ENCODE measurements at places on chromosomes 16 and 17.

DNA sequence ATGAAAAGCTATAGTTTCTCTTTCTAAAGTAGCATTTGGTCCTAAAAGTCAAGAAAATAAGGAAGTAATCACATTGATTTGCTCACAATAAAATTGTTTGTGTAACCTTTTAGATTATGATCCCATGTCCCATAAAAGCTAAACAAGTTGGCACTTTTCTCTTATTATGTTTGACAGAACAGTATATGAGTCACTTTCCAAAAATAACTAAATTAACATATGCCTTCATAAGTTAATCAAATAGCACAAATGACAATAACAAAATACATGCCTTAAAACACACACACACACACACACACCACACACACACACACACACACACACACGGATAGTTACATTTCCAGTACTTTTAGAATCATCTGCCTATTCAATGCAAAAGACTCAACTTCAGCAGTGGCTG, 2.8 kb downstream of the MED13 start:
- no peak for DNase-seq

DNA sequence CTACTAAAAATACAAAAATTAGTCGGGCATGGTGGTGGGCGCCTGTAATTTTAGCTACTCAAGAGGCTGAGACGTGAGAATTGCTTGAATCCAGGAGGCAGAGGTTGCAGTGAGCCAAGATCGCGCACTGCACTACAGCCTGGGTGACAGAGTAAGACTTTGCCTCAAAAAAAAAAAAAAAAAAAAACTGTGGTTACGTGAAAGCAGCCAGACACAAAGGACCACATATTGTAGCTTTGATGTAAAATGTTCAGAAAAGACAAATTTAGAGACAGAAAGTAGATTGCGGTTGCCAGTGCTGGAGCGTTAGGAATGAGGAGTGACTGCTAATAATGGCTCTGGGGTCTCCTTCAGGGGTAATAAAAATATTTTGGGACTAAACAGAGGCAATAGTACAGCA, 4.0 kb upstream of the MEAK7 start:
- DNase-seq = no peak

- no peak for DNase-seq
Measured at GRCh38 chr16:23999663-24000062, 163.9 kb downstream of the PRKCB start.

- DNase-seq = no peak
Measured at GRCh38 chr16:27424772-27425498, 23.0 kb downstream of the IL21R start.

GRCh38 chr17:77462090-77462489, 321.3 kb downstream of the SEC14L1 start:
- no peak for DNase-seq

DNA sequence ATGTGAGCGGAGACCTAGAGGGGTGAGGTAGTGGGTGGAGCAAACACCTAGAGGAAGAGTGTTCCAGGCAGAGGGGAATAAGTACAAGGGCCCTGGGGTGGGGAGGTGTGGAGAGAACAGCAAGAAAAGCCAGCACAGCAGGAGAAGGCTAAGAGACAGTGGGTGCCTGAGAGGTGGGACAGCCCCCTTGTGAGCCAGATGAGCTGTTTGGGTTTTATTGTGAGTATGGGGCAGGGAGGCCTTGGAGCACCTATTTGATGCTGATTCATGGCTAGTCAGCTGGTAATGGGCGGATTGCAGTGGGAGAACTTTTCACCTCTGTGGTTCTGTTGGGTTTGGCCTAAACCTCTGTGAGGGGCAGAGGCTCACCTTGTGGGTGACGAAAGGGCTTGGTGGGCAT, 68.4 kb downstream of the ABCC1 start:
- DNase-seq = no peak

DNA sequence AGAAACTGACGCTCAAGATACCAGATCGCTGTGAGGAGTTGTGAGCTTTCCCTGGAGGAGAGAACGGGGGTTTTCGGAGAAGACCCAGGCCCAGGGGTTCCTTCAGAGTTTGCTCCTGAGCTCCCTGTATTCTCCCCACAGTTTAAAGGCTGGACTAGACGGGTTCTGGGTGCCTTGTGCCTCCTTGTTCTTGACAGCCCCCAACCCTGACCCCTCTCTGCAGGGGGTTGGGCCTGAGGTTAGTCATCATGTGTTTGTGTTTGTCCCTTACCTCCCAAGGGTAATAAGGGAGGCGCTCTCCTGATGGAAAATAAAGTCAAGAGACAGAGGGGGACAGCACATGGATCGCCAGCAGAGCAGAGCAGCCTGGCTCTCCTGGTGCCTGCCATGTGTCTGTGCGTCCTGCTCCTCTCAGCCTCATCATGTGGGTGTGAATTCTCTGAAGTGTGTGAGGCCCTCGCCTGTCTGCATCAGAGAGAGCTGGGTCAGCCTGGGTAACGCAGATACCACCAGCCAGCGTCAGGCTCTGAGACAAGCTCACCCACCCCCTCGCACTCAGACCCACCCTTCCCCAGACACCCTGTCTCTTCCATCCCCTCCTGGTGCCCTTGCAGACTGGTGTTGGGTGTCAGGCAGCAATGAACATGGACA, 8.7 kb downstream of the HEXIM2 start:
- DNase-seq = no peak

DNA sequence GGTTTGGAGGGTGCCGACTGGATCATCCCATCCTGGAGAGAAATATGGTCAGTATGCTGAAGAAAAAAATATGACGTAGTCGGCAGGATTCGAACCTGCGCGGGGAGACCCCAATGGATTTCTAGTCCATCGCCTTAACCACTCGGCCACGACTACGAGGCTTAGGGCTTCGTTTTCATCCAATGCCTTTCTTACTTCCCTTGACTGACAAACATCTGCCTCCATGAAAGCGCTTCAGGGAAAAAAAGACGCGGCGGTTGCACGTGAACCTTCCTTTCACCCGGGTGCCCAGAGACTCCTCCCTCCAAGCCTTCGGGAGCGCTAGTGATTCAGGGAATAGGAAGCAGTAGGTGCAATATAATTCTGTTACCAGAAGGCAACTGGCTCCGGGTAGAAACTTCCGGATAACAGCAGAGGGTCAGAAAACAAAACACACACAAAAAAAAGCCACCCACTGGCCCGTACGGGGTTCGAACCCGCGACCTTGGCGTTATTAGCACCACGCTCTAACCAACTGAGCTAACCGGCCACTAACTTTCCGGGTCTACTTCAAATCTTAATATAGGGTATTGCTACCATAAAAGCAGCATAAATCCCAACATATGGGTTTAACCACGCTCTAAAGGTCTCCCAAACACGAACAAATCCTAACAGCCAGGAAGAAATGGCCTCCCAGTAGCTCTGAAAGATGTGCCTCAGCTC, 16.3 kb upstream of the AURKB start:
- peak; percentile 80 for DNase-seq

- DNase-seq = no peak
Measured at GRCh38 chr17:33072421-33073161, 80.9 kb downstream of the SPACA3 start.

GRCh38 chr17:57862694-57863667, 13.1 kb upstream of the MRPS23 start:
- no peak for DNase-seq

- DNase-seq = peak; percentile 5
Measured at GRCh38 chr17:44688675-44689476, 700 bp downstream of the CCDC43 start.
